ENCODE measurements at places on chromosomes 11 and 22. TPM values are rescaled to one million over a fixed set of nuclear protein-coding genes. Genes with fewer than 3 reads are reported as not detected.

APOBEC3B gene
- total RNA-seq = not detected

TRIM3 gene
- 20.4 TPM for total RNA-seq

CCDC157 gene
- 0.69 TPM for total RNA-seq

SMIM38 gene
- total RNA-seq = 0.47 TPM

KIAA1671 gene
- not detected for total RNA-seq

PRDX5 gene
- total RNA-seq = 205 TPM

XKR3 gene
- not detected for total RNA-seq

FGF19 gene
- total RNA-seq = not detected

OR52N4 gene
- not detected for total RNA-seq

DNA sequence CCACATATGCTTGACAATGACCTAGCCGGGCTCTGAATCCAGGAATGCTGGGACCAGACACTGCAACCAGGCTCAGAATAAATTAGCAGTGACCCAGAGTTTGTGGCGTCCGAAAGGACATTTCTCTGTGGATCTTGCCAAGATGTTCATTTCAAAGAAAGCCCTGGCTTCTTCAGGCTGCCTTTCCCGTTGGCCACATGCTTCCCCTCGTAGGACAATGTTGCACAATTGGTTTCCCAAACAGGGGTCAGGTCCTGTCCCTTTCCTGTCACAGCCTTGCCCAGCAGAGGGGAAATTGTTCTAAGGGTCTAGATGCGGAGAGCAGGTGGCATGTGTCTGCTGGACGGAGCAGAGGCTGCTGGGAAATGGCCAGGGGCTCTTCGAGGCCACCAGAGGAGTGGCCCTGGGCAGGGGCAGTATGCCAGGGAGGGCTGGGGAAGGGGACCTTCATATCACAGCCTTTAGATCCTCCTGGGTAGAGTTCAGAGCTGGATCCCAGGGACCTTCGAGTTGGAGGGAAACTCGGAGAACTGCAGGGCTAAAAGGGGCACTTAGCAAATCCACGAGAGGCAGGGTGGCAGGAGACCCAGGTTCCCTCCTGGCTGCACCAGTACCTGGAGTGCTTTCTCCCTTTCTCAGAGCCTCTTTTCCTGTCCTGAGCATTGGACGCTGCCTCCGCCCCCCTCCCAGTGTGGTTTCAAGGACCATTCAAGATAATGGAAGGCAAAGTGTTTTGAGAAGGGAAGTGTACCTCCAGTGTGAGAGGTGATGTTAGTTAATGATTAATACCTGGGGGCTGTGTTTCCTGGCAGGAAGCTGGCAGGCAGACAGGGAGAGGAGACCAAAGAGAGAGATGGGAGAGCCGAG is 42.3 kb downstream of the C11orf96 start:
- DNase-seq = no peak
- no peaks in the 10 kb centered on the region for H3K36me3 ChIP-seq
- no peak overlapping the region for H3K27ac ChIP-seq
- no peaks in the 10 kb centered on the region for H3K27me3 ChIP-seq
- no peak overlapping the region for H3K4me3 ChIP-seq
- H3K4me1 ChIP-seq = no peaks in the 10 kb centered on the region

DNA sequence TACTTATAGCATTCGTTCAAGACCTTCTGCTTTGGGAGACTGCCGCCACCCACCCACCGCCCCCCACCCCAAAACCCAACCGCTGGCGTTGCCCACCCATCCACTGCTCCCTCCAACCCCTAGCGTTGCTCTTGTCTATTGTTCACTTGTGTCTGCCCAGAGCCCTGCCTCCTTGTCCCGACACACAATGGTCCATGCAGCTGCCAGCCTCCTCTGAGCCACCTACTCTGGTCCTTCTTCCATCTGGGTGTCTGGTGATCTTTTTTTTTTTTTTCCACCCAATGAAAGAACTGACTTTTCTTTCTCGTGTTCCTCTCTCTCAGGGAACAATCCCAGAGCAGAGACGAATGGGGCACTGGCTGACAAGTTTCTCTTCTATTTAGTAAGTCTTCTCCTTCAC is 256.0 kb upstream of the SESN3 start:
- DNase-seq = no peak

DNA sequence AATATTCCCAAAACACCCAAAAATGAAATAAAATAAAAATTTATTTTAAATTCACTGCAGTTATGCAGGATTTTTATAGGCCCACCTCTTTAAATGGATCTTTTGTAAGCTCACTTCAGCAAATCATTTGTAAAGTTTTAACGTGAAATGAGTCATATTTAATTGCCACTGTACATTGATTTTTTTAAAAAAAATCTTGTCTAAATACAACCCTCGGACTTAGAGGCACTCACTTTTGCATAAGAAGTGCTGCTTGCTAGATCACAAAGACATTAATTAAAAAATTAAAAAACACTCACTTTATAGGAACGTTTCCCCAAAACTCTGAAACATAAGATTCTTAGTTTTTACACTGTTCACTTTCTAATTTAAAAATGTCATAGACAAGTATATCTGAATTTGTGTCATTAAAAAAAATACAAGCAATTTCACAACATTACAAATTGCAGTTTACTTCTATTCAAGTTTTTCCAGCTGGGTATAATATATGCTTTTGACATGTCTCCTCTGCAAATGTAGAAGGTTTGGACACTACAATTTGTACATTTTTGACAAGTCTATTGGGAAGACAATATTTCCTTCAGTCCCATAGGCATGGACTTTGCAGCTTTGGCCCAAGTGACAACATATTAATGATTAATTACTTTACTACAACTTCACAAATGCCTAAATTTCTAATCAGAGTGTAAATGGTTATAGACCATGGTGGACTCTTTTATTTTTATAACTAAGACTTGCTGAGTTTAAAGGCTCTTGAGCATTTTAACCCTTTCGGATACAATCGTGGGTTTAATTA is 1088.4 kb downstream of the LRRC4C start:
- no peak for DNase-seq
- H3K27ac ChIP-seq = no peak overlapping the region
- H3K4me1 ChIP-seq = no peaks in the 10 kb centered on the region
- H3K27me3 ChIP-seq = no peaks in the 10 kb centered on the region
- no peaks in the 10 kb centered on the region for H3K36me3 ChIP-seq

DNA sequence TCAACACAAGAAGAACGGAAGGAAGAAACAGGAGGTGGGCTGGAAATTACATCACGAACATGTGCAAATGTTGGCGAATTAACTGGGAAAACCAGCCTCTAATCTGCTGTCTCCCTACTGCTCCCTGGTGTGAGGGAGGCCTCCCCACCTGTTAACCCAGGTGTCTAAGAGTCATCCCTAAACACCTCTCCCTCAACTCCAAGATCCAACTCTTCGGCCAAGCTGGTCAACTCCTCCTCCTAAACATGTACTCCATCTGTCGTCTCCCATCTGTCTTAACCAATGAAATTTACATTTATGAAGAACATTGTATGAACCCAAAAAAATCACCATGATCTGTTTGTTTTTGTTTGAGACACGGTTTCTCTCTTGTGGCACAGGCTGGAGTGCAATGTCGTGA is 154.2 kb downstream of the LARGE1 start:
- no peaks in the 10 kb centered on the region for H3K27me3 ChIP-seq
- no peaks in the 10 kb centered on the region for H3K4me1 ChIP-seq
- H3K27ac ChIP-seq = no peak overlapping the region
- no peak overlapping the region for H3K4me3 ChIP-seq
- DNase-seq = no peak

DNA sequence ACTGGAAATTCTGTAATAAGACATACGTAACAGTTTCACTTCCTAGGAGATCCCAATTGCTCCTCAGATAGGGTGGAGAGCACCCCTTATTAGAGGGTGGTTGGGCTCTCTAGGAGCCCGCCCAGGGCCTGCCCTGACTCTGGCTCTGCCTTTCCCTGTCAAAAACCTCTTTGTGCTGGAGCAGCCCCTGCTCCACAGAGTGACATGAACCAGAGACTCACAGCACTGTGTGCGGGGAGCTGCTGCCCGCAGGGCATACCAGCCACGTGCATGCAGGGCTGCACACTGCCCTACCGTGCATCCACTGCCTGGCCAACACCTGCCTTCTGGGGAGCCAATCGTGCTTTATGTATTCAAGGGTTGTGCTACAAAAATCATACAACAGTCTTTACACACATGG is 24.3 kb downstream of the KCNQ1OT1 start:
- H3K27me3 ChIP-seq = no peaks in the 10 kb centered on the region
- no peak overlapping the region for H3K27ac ChIP-seq
- no peaks in the 10 kb centered on the region for H3K36me3 ChIP-seq
- no peak overlapping the region for H3K4me3 ChIP-seq
- no peak for DNase-seq

- H3K36me3 ChIP-seq = no peaks in the 10 kb centered on the region
- no peaks in the 10 kb centered on the region for H3K27me3 ChIP-seq
- DNase-seq = no peak
- peaks cover 6% of the 10 kb centered on the region for H3K4me1 ChIP-seq
These were observed 22.2 kb upstream of the CBX7 start for GRCh38 chr22:39174498-39175352.

GRCh38 chr11:78562398-78562797 is 12.3 kb downstream of the NARS2 start:
- DNase-seq = no peak
- no peak overlapping the region for H3K4me3 ChIP-seq
- no peak overlapping the region for H3K27ac ChIP-seq
- peaks cover 37% of the 10 kb centered on the region for H3K36me3 ChIP-seq
- no peaks in the 10 kb centered on the region for H3K27me3 ChIP-seq

GRCh38 chr11:126993599-126993998 is 7.0 kb downstream of the KIRREL3 start:
- H3K4me1 ChIP-seq = no peaks in the 10 kb centered on the region
- H3K27ac ChIP-seq = no peak overlapping the region
- H3K36me3 ChIP-seq = no peaks in the 10 kb centered on the region
- H3K27me3 ChIP-seq = no peaks in the 10 kb centered on the region
- DNase-seq = no peak
- H3K4me3 ChIP-seq = no peak overlapping the region

- H3K36me3 ChIP-seq = peaks cover 37% of the 10 kb centered on the region
- no peak overlapping the region for H3K27ac ChIP-seq
- H3K4me3 ChIP-seq = no peak overlapping the region
- peaks cover 20% of the 10 kb centered on the region for H3K4me1 ChIP-seq
- H3K27me3 ChIP-seq = no peaks in the 10 kb centered on the region
These were observed 34.8 kb downstream of the TSG101 start for GRCh38 chr11:18491924-18492323.

- no peaks in the 10 kb centered on the region for H3K4me1 ChIP-seq
- H3K36me3 ChIP-seq = no peaks in the 10 kb centered on the region
- DNase-seq = peak; percentile 49
- no peaks in the 10 kb centered on the region for H3K27me3 ChIP-seq
- H3K4me3 ChIP-seq = no peak overlapping the region
These were observed 34.0 kb upstream of the SLC22A25 start for GRCh38 chr11:63277345-63277943.

GRCh38 chr11:121555121-121555520 is 102.4 kb upstream of the SORL1-AS1 start:
- no peak for DNase-seq
- peaks cover 46% of the 10 kb centered on the region for H3K36me3 ChIP-seq
- H3K27ac ChIP-seq = peak overlapping the region; percentile 26
- H3K4me1 ChIP-seq = peaks cover 5% of the 10 kb centered on the region

- no peak overlapping the region for H3K27ac ChIP-seq
- no peaks in the 10 kb centered on the region for H3K27me3 ChIP-seq
- DNase-seq = no peak
- no peak overlapping the region for H3K4me3 ChIP-seq
- no peaks in the 10 kb centered on the region for H3K36me3 ChIP-seq
These were observed 832.2 kb downstream of the NTM start for GRCh38 chr11:132202621-132203020.

DNA sequence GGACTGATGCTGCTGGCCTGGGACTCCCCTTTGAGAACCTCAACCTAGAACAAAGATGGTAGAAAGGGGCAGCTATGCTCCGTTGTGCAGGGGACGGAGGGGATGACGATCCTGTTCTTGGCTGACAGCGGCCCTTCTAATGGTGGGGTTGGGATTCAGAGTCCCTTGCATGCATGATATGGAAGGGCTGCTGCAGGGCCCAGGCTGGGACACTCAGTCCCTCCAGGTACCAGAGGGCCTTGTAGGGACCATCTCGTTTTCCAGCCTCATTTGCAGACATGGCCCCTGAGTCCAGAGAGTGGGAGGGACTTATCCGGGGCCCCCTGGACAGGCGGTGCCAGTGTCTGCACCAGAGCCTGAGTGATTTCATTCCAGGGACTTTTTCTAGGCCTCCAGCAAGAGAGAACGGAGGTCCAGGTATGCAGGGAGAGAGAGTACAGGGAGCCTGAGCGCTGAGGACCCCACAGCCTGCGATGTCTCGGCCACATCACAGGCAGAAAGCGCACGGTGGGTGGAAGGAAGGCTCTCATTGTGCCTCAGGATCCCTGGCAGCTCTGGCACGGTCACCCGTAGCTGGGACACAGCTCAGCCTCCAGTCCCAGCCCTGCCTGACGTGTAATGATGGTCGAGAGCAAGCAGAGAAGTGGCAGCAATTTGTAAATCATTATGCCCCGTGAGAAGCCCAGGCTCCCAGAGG is 860.8 kb downstream of the TBC1D22A start:
- no peaks in the 10 kb centered on the region for H3K27me3 ChIP-seq
- H3K4me3 ChIP-seq = no peak overlapping the region
- H3K27ac ChIP-seq = no peak overlapping the region
- no peaks in the 10 kb centered on the region for H3K4me1 ChIP-seq
